T-helper 17 cell (primary cell): ENCODE measurements at places on chromosomes 2 and 18. TPM values are rescaled to one million over a fixed set of nuclear protein-coding genes. Genes with fewer than 3 reads are reported as not detected.

ARHGAP15 gene
- 277 TPM for total RNA-seq

NFATC1 gene
- total RNA-seq = 73.4 TPM

DES gene
- not detected for total RNA-seq

TBR1 gene
- total RNA-seq = not detected

GRCh38 chr2:74007711-74008110 lies 23.0 kb downstream of the TET3 start:
- no peak for DNase-seq

DNA sequence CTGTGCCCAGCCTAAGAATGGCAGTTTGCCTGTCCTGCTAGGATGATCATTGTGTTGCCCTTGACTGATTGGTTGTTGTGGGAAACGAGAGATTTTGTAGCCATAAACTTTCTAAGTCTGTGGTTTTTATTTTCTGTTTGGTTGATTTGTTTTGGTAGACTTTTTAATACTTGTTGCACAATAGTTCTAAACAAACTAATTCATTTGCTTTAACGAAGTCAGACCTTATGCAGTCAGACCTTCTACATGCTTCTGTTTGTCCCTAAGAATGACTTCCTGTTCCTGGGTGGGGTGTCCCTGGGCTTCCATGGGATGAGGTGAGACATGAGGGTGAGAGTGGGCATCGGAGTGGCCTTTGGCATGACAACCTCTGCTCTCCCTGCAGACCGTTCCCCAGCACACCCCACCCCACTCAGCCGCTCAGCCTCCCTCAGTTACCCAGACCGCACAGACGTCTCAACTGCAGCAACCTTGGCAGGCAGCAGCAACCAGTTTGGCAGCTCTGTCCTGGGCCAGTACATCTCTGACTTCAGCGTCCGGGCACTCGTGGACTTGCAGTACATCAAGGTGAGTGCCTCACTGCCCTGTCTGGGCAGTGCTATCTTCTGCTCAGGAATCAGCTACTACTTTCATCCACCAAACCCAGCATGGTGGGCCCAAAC lies 7.8 kb upstream of the CNNM3 start:
- DNase-seq = no peak
